Fibroblast of villous mesenchyme (primary cell): ENCODE measurements at places on chromosomes 12 and 14. TPM values are rescaled to one million over a fixed set of nuclear protein-coding genes. Genes with fewer than 3 reads are reported as not detected.

GRCh38 chr14:61567838-61568571, 127.3 kb upstream of the HIF1A start:
- DNase-seq: no peak

GRCh38 chr14:53128303-53129028, 24.7 kb downstream of the DDHD1 start:
- no peak for DNase-seq

DNA sequence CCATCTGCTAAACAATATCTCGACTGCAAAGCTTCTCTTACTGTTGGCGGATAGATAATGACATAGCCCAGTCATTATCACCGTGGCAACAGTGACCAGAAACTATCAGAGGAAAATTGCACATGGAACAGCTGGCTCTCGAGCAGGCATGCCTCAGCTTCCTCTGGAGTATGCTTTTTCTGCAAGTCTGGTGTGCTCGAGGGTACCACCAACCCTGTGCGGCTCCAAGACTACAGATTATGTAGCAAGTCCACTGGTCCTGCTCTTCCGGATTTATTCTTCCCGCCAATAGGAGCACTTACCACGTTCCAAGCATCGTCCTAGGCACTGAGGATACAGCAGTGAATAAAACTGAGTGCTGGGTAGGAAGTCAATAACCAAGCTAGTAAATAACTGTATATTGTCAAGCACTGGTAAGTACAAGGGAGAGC, 1.4 kb upstream of the GLRX5 start:
- DNase-seq: peak; percentile 69

MGST1 gene
- 92.8 and 169 TPM in 2 replicates for total RNA-seq

RD3L gene
- not detected in 2 replicates for total RNA-seq
